Mesangial cell (primary cell): ENCODE measurements at places on chromosomes 1 and 21. TPM values are rescaled to one million over a fixed set of nuclear protein-coding genes. Genes with fewer than 3 reads are reported as not detected.

SELP gene
- total RNA-seq: not detected in 2 replicates

S100A7 gene
- not detected in 2 replicates for total RNA-seq

ACAP3 gene
- 33.6 and 49.2 TPM in 2 replicates for total RNA-seq

SLAMF9 gene
- not detected in 2 replicates for total RNA-seq

AKR7A2 gene
- total RNA-seq: 102 and 116 TPM in 2 replicates

SRP9 gene
- total RNA-seq: 129 and 231 TPM in 2 replicates

MX2 gene
- total RNA-seq: 0.38 and 1.5 TPM in 2 replicates

CA14 gene
- total RNA-seq: not detected in 2 replicates
